Vagina (tissue), 2 donors: ENCODE measurements at places on chromosomes 16 and 17.

DNA sequence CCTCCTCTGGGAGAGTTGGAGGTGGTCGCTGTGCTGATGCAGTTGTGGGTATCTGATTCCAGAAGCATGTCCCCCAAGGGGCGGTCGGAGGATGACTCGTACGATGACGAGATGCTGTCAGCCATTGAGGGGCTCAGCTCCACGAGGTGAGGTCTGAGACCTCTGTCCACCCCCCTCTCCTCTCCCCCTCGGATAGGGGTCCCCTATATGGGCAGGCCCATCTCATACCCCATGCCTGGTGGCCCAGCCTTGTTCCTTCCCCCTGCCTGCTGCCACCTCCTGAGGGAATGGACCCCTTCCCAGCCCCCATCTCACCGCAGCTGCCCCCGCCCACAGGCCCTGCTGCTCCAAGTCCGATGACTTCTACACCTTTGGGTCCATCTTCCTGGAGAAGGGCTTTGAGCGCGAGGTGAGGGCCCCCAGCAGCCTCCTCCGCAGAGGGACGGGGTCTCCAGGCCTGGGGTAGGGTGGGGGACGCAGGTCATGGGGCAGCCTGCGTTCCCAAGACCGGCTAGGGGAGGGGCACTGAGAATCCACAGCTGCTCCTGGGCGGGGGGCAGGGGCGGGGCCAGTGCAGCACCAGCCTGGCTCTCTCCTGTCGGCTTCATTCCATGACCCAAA is 39.2 kb downstream of the ADCY7 start:
- DNase-seq, result peak; percentile 77

- DNase-seq, result no peak
Observed at GRCh38 chr16:3712861-3713372, 4.4 kb downstream of the TRAP1 start.

DNA sequence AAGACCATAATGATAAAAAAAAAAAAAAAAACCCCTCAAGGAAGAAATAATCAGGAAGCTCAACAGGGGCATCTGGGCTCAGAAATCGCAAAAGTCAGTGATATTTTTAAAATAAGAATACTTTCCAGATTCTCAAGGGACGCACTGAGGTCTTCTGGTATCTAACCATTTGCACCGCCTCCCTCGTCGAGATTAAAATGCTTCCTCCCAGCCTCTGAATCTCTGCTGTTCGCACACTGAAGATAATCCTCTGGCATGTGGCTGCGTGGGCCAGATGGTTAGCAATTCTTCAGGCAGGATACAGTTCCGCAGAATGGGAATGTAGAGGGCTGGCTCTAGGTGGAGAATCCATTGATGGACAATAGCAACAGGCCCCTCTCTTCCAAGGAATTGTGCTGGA is 211.7 kb upstream of the CDH5 start:
- no peak for DNase-seq

DNA sequence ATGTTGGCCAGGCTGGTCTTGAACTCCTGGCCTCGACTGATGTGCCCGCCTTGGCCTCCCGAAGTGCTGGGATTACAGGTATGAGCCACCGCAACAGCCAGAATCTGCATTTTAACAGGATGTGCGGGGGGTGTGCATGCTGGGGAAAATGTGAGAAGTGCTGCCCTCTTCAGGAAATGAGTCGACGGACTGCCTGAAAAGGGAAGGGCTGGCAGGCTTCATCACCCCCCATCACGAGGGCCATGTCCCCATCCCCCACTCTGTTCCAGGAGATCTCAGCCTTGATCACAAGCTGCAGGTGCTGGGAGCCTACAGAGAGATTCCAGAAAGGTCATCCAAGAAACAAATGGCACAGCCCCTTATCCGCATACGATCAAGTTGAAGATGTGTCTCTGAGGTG is 195.3 kb upstream of the RPL38 start:
- no peak for DNase-seq

DNA sequence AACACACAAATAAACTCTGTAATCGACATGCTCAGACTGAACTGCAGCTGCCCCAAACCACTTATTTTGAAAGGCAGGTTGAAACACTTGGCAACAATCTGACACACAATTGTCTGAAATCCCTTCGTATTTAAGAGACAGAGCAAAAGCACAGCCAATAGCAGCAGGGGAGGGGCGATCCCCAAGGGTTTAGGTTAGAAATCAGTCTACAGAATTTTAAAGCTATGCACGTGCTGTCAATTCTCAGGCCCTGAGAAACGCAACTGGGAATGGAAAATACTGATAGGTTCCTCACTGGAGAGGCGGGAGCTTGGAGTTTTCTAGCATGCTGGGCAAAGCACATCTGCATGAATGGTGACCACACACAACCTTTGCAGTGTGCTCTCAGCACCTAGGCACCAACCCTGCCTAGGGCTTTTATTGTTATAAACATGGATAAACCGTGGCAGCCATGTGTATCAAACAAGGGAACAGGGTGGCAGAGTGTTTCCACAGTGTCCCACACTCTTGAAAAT is 168.0 kb downstream of the AATF start:
- DNase-seq, result no peak

DNA sequence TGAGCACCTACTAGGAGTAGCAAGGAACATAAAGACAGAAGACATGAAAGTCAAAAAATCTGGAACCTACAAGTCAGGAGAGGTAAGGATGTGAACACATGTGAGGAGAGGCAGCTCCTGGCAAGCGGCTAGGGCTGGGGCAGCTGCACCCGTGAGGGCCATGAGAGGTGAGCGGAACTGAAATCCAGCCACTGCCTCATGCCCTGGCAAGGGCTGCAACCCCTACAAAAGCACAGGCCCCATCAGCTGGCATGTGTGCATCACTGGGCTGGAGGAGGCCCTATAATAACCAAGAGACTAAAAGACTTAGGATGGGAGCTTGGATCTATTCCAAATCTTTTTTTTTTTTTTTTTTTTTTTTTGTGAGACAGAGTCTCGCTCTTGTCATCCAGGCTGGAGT is 40.3 kb upstream of the ERN1 start:
- no peak for DNase-seq

- no peak for DNase-seq
Observed at GRCh38 chr17:71740866-71741265, 380.0 kb upstream of the SOX9 start.

GRCh38 chr17:75288770-75289114 is 491 bp downstream of the SLC25A19 start:
- no peak for DNase-seq

- no peak for DNase-seq
Observed at GRCh38 chr16:46591257-46591656, 29.9 kb downstream of the SHCBP1 start.
